Thoracic aorta (tissue), 2 donors: ENCODE measurements at places on chromosomes 13 and 19. TPM values are rescaled to one million over a fixed set of nuclear protein-coding genes. Genes with fewer than 3 reads are reported as not detected.

DNA sequence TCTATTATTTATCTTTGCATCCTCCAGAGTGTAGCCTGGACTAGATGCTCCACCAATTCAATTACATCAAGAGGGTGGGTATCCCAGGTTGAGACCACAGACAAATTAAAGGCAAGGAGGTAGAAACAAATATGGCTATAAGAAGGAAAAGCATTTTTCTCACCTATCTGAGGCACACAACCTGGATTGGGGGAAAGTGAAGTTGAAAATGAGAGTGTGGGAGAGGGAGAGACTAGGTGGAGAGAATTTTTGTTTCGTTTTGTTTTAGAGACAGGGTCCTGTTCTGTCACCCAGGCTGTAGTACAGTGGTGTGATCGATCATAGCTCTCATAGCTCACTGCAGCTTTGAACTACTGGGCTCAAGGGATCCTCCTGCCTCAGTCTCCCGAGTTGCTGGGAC, 5.8 kb upstream of the PRODH2 start:
- no peak for DNase-seq
- no peak overlapping the region for H3K27ac ChIP-seq
- no peaks in the 10 kb centered on the region for H3K27me3 ChIP-seq
- no peaks in the 10 kb centered on the region for H3K4me1 ChIP-seq

- H3K27me3 ChIP-seq: no peaks in the 10 kb centered on the region
- H3K27ac ChIP-seq: no peak overlapping the region
- no peaks in the 10 kb centered on the region for H3K36me3 ChIP-seq
- H3K4me3 ChIP-seq: no peak overlapping the region
- DNase-seq: no peak
- no peaks in the 10 kb centered on the region for H3K4me1 ChIP-seq
Observed at GRCh38 chr13:38415233-38415632, 65.6 kb downstream of the UFM1 start.

SMIM17 gene
- total RNA-seq: not detected

- H3K27me3 ChIP-seq: no peaks in the 10 kb centered on the region
- H3K4me3 ChIP-seq: no peak overlapping the region
- H3K36me3 ChIP-seq: no peaks in the 10 kb centered on the region
- no peak for DNase-seq
- no peak overlapping the region for H3K27ac ChIP-seq
Observed at GRCh38 chr13:107466326-107467099, 748.8 kb downstream of the LIG4 start.

FPR1 gene
- total RNA-seq: 30.2 TPM

- no peak overlapping the region for H3K27ac ChIP-seq
- no peaks in the 10 kb centered on the region for H3K4me1 ChIP-seq
- H3K27me3 ChIP-seq: no peaks in the 10 kb centered on the region
- H3K4me3 ChIP-seq: no peak overlapping the region
- no peak for DNase-seq
Observed at GRCh38 chr13:77377016-77377415, 50.1 kb upstream of the MYCBP2 start.

GRCh38 chr13:24035411-24035810, 125.1 kb upstream of the SPATA13 start:
- no peak overlapping the region for H3K4me3 ChIP-seq
- H3K27ac ChIP-seq: no peak overlapping the region
- peaks cover 28% of the 10 kb centered on the region for H3K4me1 ChIP-seq
- no peaks in the 10 kb centered on the region for H3K27me3 ChIP-seq

- H3K36me3 ChIP-seq: no peaks in the 10 kb centered on the region
- peaks cover 11% of the 10 kb centered on the region for H3K4me1 ChIP-seq
- H3K27me3 ChIP-seq: no peaks in the 10 kb centered on the region
- no peak for DNase-seq
- H3K4me3 ChIP-seq: peak overlapping the region; percentile 65
Observed at GRCh38 chr19:35038623-35039512, 2.7 kb upstream of the HPN start.

DNA sequence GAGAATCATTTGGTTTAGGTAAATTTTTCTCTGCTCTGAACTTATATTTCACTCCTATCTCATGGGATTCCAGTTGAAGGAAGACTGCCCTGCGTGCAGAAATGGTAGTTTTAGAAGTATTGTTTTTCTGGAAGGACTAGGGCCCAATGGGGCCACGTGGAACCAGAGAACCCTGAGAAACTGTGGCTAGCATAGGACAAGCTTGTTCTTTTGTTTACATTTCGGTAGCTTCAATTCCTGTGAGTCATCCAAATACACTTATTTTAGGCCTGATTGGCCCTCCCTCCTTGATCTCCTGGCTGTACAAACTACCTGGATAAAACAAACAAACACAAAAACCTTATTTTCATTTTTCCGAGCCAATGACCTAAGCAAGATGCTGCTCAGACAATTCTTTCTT, 124.0 kb downstream of the ITGBL1 start:
- H3K4me3 ChIP-seq: no peak overlapping the region
- no peak for DNase-seq
- H3K27me3 ChIP-seq: no peaks in the 10 kb centered on the region
- no peak overlapping the region for H3K27ac ChIP-seq
- peaks cover 35% of the 10 kb centered on the region for H3K4me1 ChIP-seq

DNA sequence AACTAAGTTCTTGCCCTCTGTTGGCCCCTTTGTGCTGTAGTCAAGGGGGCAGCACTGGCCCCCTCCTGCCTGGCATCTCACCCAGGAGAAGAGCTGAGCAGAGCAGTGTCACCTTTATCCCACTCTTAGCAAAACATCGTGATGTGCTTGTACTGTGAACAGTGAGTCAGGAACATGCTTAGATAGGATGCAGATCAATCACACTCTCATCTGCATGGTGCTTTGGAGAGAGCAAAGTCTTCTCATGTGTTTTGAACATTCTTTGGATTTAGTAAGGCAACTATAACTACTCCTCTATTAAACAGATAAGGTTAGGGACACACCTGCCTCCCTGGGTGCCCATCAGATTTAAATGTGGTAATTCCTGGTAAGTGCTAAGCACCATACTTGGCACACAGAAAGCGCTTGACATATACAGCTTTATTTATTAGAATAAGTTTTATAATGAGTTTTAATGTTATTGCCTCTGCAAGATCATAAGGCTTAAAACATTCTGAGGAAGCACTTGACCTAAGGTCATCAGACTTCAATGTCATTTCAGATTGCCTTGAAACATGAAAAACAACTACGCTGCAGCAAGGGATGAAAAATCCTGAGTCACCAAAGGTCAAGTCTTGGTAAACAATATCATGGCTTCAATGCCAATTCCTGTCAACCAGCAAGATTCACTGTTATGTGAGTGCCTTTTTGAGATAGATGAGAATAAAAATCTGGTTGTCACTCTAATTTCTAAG, 82.4 kb upstream of the IRS2 start:
- H3K27me3 ChIP-seq: no peaks in the 10 kb centered on the region
- peaks cover 9% of the 10 kb centered on the region for H3K4me1 ChIP-seq

DNA sequence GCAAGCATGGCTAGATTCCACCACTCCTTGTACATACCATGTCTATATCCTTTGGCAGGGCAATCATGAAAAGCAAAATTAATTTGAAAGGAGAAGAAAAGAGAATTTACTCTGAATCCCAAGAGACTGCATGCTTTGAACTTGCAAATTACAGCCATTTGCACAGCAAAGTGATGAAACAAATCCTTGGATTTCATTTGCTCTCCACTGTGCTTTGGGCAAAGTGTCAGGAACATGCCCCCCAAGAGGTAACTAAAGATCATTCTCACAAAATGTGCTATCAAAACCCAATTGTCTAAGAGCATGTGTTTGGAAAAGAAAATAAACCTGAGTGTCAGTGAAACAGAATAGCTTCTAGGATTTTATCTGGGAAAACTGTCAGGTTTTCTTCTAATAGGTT, 298.5 kb downstream of the GPC6 start:
- H3K4me1 ChIP-seq: no peaks in the 10 kb centered on the region
- H3K27ac ChIP-seq: no peak overlapping the region
- H3K36me3 ChIP-seq: no peaks in the 10 kb centered on the region
- no peaks in the 10 kb centered on the region for H3K27me3 ChIP-seq

ZNF93 gene
- 3.0 TPM for total RNA-seq

GRCh38 chr13:113968463-113969310, 5.2 kb downstream of the C13orf46 start:
- no peak overlapping the region for H3K27ac ChIP-seq
- no peak for DNase-seq
- H3K36me3 ChIP-seq: peaks cover under 1% of the 10 kb centered on the region
- H3K27me3 ChIP-seq: no peaks in the 10 kb centered on the region
- H3K4me3 ChIP-seq: no peak overlapping the region

LGALS4 gene
- not detected for total RNA-seq

GRCh38 chr13:96075953-96076543, 13.9 kb upstream of the HS6ST3 start:
- no peak overlapping the region for H3K27ac ChIP-seq
- H3K4me1 ChIP-seq: no peaks in the 10 kb centered on the region
- H3K27me3 ChIP-seq: no peaks in the 10 kb centered on the region
- H3K36me3 ChIP-seq: no peaks in the 10 kb centered on the region
- no peak for DNase-seq
- no peak overlapping the region for H3K4me3 ChIP-seq

GRCh38 chr19:32824191-32824751, 45.3 kb downstream of the SLC7A9 start:
- H3K27ac ChIP-seq: no peak overlapping the region
- no peak overlapping the region for H3K4me3 ChIP-seq
- H3K36me3 ChIP-seq: no peaks in the 10 kb centered on the region
- no peak for DNase-seq
- no peaks in the 10 kb centered on the region for H3K27me3 ChIP-seq
- no peaks in the 10 kb centered on the region for H3K4me1 ChIP-seq

RASAL3 gene
- 5.1 TPM for total RNA-seq

DNA sequence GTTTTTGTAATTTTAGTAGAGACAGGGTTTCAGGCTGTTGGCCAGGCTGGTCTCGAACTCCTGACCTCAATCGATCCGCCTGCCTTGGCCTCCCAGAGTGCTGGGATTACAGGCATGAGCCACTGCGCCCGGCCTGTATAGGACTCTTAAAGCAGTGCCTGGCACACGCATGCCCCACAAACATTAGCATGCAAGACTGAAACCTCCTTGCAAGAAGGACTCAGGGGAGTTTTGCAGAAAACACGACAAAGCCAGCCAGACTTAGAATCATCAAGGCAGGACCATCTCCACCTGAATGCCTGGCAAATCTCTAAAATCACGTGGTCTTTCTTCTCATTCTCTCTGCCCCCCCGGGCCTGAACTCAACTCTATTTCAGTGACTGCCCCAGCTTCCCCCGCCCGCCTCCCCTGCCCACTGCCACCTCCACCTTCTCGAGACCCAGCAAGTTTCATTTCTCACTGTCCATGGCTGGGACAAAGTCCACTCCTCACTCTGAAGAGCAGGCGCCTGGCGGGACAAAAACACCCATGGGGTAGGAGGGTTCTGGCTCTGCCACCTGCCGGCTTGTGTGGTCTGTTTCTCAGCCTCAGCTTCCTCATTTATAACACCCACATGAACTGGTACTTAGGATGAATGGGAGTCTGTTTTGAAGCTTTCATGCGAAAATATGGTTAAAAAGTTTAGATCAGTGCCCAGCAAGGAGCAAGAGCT, 2.4 kb downstream of the TICAM1 start:
- peaks cover 16% of the 10 kb centered on the region for H3K4me1 ChIP-seq
- peak overlapping the region; percentile 7 for H3K4me3 ChIP-seq
- no peak for DNase-seq
- no peaks in the 10 kb centered on the region for H3K27me3 ChIP-seq

DNA sequence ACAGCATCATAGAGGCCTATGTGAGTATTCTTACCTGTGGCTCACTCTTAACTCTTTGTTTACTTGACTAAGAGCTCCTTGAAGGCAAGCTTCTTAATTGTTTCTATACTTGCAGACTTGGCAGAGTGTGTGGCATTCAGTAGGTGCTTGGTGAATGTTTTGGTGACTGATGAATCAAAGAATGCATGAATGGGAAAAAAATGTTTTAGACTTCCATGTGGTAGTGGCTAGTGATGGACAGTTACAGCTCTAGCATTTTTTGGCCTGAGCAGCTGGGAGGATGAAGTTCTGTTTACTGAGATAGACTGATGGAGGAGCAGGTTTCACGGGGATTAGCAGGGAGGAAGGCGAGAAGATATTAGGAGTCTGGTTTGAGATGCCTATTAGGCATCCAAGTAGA, 13.6 kb downstream of the HAS1 start:
- no peak overlapping the region for H3K27ac ChIP-seq
- H3K4me1 ChIP-seq: peaks cover 1% of the 10 kb centered on the region
- no peak for DNase-seq
- no peaks in the 10 kb centered on the region for H3K36me3 ChIP-seq

DNA sequence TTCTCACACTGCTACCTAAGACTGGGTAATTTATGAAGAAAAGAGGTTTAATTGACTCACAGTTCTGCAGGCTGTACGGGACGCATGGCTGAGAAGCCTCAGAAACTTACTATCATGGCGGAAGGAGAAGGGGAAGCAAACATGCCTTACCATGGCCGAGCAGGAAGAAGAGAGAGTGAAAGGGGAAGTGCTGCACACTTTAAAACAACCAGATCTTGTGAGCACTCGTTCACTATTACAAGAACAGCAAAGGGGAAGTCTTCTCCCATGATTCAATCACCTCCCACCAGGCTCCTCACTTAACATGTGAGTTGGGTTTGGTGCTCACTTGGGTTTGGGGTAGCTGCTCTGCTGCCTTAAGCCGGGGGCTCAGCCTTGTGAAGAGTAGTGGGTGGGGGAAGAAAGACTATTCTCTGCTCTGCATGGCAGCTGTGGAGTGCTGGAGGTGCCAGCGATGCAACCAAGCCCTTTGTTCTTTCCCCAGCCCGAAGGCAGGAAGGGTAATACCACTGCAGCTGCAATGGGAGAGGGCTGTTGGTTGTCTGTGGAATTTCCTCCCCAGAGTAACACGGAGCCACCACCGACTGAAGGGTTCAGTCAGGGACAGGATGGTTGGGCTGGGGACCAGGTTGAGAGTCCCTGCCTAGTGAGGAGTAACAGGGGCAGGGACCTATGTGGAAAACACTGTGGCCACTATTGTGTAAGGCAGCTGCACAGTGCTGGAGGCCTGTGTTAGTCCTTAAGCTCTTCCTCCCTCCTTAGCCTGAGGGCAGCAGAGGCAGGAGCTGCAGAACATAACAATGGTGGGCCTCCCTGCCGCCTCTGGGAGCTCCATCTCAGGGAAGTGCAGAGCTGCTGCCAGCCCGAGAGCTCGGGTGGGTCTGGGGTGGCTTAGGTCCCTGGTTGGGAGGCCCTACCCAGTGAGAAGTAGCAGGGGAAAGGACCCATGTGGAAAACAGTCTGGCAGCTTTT, 1262.5 kb downstream of the EFNB2 start:
- no peak for DNase-seq
- no peaks in the 10 kb centered on the region for H3K27me3 ChIP-seq
- no peak overlapping the region for H3K4me3 ChIP-seq
